ENCODE measurements at places on chromosomes 3 and 15.

DNA sequence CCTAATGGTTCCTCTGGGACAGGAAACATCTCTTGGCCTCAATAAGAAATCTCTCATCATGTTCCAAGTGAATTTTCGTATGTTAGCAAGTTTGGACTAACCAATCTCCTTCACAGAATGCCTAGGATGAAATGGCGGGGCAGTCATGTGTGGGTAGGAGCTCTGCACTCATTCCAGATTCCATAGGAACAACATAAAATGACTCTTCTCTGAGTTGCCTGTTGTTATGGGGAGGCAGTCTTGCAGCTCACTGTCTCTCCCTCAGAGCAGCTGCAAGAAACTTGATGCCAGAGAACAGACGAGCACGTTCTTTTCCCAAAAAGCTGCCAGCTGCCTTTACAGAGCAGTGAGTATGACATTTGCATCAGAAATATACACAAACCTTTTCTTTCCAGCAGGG is 34.1 kb downstream of the SPATA12 start:
- DNase-seq, result peak; percentile 47

DNA sequence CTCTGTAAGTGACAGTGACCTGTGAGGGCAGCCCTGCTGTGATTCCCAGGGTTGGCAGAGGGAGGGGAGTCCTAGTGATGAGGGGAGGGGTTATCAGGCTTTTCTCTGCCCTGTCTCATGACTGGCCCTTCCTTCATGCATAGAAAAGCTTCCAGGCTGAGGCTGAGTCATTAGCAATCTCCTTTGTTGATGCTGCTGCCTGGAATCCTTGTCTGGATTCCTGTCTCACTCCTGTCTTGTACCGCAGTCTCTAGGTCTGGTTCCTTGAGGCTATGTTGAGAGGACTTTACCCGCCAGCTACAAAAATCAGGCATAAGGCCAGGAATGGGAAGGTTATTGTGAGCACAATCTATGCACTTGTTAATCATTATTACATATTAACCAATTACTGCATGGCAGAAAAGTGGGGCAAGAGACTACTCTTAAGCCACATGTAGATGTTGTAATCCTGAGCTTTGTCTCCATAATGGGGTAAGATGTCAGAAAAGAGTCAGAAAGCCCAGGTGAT is 7.2 kb downstream of the KLHL6 start:
- no peak for DNase-seq

- no peak for DNase-seq
Measured at GRCh38 chr15:58159827-58160386, 21.7 kb downstream of the AQP9 start.

DNA sequence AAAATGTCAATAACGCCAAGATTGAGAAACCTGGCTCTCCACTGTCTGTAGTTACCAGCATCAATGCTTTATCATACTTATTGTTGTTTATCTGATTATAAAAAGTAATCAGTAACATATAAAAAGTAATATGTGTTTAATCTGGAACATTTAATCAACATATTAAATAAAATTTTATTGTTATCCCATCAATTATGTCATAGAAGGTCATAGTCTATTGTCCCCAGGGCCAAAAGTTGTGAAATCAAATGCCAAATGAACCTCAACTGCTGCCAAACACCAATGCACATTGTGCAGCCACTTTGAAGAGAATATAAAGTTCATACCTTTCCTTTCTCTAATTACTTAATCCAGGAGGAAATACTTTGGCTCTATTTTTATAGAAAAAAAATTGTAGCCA is 106.6 kb downstream of the EOMES start:
- DNase-seq, result no peak

DNA sequence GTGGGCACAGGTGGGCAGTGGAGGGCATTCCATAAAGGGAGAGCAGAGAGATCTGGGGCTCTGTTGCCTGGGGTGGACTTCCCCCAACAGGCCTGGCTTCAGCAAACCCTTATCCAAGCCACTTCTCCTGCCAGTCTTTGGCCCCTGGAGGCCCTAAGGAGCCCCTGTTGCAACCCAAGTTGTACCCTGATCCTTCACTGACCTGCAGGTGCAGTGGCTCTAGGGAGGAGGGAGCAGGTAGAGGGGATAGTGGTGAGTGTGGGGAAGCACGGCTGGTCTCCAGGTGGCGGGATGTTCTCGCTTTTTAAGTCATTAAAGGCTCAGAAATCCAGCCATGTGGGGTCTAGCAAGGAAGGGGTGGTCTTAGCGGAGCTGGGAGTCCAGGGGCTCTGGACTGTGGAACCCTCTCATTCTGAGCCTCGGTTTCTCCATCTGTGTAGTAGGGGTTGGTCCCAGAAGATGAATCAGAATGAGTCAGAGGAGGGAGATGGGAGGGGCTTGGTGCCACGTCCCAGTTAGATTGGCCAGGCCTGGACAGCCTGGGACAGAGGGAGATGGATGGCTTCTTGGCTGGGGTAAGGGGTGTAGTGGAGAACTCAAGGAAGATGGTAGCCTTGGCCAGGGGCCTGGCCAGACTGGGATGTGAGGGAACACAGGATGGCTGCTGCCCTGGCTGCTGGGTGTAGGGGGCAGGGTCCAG is 2.6 kb downstream of the ZBTB47 start:
- no peak for DNase-seq

DNA sequence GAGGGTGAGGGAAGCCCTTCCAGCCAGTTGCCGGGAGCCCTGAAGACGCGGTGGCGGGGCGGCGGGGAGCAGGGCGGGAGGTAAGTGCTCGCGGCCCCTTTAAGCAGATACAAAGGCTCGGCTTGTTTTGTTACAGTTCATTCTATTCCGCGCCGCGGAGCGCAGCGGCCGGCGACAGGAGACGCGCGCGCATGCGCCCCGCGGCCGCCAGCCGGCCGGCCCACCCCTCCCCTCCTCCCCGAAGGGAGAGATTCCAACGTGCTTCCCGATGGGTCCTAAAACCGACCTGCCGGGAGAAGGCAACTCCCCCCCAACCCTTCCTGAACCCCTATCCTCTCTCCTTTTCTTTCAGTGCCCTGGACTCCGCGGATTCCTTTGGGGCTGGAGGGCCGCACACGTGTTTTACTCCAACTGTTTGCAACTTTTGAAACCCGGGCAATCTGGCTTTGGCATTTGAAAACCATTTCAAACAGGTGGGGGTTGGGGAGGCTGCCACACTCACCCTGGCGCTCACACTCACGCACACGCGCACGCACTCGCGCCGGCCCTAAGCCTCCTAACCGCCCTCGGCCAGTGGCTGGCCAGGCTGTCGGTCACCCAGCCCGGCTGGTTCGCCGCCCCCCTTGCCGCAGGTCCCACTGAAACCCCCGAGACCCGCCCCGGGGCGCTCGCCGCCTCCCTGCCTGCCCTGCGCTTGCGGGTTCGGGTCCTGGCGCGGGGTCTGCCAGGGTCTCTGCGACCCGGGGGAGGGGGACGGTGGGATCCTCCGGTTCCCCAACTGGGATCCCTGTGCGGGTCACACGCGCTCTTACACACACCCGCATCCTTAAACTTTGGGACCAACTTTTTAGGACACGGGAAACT is at the start of gene MAGI1:
Gene MAGI1 (minus strand): TSS at position 193 of the 864 bp plus-strand sequence. CDS start 610 bp downstream, outside the sequence.
- DNase-seq, result peak; percentile 94

GRCh38 chr3:4664412-4664811 is 171.3 kb downstream of the ITPR1 start:
- no peak for DNase-seq
